T-cell (primary cell): ENCODE measurements at places on chromosomes 11 and 22. TPM values are rescaled to one million over a fixed set of nuclear protein-coding genes. Genes with fewer than 3 reads are reported as not detected.

The BIK gene
- total RNA-seq: 2.0 TPM

The RASSF10 gene
- not detected for total RNA-seq

The RAG2 gene
- not detected for total RNA-seq

The RFPL2 gene
- total RNA-seq: 0.60 TPM

The PLAAT4 gene
- 144 TPM for total RNA-seq

GRCh38 chr11:120386774-120387371 is 50.7 kb downstream of the ARHGEF12 start:
- no peaks in the 10 kb centered on the region for H3K4me1 ChIP-seq
- H3K27me3 ChIP-seq: no peaks in the 10 kb centered on the region
- no peak overlapping the region for H3K4me3 ChIP-seq
- no peak overlapping the region for H3K27ac ChIP-seq
- no peak for DNase-seq
- H3K36me3 ChIP-seq: no peaks in the 10 kb centered on the region

DNA sequence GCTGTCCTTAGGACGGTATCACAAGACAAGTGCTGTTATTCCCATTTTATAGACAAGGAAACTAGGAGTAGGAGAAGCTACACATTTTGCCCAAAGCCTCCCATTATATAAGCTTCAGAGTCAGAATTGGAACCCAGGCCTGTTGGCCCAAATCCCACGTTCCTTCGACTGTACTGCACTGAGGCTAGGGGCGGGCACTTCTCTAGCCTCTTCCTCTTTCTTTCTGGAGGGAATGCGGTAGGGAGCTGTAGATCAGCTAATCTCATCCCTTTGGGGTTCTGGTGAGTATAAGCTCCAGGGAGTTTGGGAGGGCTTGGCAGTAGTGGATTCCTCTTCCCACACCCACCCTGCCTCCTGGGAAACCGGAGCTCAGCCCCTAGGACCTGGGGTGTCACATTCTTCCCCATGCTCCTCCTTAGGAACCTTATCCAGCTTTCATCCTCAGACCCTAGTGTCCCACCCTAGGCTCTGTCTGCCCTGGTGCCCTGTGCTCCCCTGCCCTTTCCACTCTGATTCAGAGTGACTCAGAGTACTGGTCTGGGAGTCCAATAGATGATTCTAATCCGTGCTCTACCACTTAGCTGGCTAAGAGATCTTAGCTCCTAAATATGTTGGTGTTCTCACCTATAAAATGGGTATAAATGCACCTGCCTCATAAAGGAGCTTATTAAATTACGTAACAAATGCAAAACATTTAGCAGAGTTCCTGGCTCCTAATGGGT is 29.3 kb downstream of the PHLDB1 start:
- H3K27me3 ChIP-seq: no peaks in the 10 kb centered on the region
- H3K36me3 ChIP-seq: no peaks in the 10 kb centered on the region
- no peak overlapping the region for H3K27ac ChIP-seq
- H3K4me3 ChIP-seq: no peak overlapping the region
- peaks cover 4% of the 10 kb centered on the region for H3K4me1 ChIP-seq

DNA sequence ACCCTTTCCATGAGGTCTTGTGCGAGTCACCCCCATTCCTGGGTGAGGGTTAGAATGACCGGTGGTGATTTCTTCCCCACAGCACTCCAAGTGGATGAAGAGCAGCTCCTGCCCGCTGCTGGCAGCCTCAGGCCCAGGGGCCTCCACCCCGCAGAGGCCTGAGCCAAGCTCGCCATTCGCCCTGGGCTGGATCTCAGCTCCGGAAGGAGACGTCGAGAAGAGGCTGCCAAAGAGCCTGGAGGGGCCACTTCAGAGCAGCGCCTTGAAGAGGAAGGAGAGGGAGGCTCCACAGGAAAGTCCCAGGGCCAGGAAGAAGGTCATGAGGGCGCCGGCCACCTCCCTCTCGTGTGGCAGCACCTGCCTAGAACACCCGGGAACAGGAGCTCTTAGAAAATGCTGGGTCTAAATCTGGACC is 8.4 kb downstream of the SLC29A2 start:
- peaks cover 23% of the 10 kb centered on the region for H3K36me3 ChIP-seq
- no peaks in the 10 kb centered on the region for H3K4me1 ChIP-seq
- no peak for DNase-seq

DNA sequence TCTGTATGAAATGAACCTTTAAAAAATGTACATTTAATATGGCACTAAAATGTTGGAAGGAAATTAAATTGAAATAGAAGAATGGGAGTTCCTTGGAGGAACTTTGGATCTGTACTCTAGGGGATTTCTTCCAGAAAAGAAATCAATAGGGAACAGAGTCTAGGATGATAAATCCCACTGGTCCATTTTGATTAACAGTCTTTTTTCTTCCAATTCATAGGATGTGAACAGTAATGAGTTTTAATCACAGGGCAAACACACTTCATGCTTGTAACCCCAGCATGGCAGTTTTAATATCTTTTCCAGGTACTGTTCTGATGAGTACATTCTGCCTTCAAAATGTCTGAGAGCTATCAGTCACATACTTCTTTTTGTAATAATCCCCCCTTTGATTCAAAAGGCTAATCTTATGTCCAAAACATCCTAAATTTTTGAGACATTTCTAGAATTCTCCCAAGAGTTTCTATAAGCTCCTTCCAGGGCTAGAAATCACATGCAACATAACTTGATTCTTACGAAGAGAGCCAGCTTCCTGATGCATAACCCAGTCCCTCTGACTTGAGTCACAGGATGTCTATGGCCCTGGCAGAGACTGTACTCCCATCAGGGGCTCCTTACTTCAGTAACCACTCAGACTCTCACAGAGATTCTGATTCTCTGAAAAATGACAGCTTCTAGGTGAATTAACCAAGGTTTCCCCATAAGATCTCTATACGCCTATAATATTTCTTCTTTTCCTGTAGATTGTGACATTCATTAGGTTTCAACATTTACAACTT is 112.9 kb downstream of the SLC36A4 start:
- no peaks in the 10 kb centered on the region for H3K4me1 ChIP-seq
- no peak overlapping the region for H3K4me3 ChIP-seq
- H3K27ac ChIP-seq: no peak overlapping the region

DNA sequence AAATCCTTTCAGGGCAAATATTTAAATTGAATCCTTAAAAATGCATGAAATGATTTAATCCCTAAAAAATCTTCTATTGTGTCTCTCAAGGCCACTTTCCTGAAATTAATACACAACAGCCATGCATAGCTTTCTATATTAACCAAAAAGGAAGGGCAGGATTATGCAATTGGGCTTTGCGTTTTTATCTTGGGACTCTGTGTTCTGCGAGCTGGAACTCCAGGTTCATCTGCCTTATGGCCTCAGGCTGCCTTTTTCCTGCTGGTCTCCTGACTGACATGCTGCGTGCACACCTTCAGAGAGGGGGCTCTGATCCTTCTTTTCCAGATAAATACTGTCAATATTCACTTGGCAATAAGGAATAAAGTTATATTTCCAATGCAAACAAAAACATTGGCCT is 141.7 kb upstream of the GRIA4 start:
- no peaks in the 10 kb centered on the region for H3K4me1 ChIP-seq
- H3K36me3 ChIP-seq: no peaks in the 10 kb centered on the region
- no peak for DNase-seq
- H3K27ac ChIP-seq: no peak overlapping the region

GRCh38 chr22:29729161-29729560 is 9.4 kb downstream of the CABP7 start:
- H3K27ac ChIP-seq: no peak overlapping the region
- H3K27me3 ChIP-seq: peaks cover 18% of the 10 kb centered on the region
- H3K4me1 ChIP-seq: no peaks in the 10 kb centered on the region
- H3K36me3 ChIP-seq: peaks cover 13% of the 10 kb centered on the region
- DNase-seq: no peak

DNA sequence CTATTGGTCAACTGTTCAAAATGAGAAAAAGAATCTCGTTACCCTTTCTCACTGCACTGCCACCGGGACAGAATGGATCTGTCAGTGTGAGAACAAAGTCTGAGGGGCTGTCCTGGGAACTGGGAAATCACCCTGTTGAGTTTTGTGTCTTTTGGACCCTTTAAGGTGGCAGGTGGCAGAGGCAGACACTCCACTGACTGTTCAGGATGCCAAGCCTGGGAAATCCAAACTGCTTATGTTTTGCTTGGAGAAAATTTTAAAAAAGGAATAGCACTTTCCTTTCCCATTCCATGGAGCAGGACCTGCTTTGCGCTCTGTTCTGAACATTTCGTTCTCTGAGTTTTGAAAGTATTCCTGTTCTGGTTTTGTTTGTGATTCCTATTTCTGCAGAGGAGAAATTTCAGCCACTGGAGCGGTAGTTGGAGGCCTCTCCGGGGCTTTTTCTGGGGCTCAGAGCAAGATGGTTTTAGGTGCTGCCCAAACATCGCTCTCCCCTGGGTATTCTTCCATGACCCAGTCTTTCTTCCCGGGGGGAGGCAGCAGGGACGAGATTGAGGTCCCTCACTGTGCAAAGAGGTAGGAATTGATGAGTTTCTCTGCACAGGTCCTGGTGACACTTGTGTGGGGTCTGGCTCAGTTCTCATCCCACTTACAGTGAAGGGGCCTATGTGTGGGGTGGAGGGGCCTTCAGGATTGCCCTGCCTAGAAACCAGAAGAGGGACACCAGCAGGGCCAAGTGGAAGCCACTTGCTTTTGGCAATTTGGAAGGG is 138.5 kb upstream of the SYT13 start:
- H3K4me3 ChIP-seq: no peak overlapping the region
- DNase-seq: no peak
- H3K36me3 ChIP-seq: no peaks in the 10 kb centered on the region
- no peaks in the 10 kb centered on the region for H3K4me1 ChIP-seq
- no peak overlapping the region for H3K27ac ChIP-seq
- no peaks in the 10 kb centered on the region for H3K27me3 ChIP-seq

- H3K27ac ChIP-seq: no peak overlapping the region
- H3K4me3 ChIP-seq: peak overlapping the region; percentile 1
- H3K4me1 ChIP-seq: no peaks in the 10 kb centered on the region
- no peaks in the 10 kb centered on the region for H3K36me3 ChIP-seq
Observed at GRCh38 chr11:19951558-19952115, 208.6 kb downstream of the DBX1 start.

DNA sequence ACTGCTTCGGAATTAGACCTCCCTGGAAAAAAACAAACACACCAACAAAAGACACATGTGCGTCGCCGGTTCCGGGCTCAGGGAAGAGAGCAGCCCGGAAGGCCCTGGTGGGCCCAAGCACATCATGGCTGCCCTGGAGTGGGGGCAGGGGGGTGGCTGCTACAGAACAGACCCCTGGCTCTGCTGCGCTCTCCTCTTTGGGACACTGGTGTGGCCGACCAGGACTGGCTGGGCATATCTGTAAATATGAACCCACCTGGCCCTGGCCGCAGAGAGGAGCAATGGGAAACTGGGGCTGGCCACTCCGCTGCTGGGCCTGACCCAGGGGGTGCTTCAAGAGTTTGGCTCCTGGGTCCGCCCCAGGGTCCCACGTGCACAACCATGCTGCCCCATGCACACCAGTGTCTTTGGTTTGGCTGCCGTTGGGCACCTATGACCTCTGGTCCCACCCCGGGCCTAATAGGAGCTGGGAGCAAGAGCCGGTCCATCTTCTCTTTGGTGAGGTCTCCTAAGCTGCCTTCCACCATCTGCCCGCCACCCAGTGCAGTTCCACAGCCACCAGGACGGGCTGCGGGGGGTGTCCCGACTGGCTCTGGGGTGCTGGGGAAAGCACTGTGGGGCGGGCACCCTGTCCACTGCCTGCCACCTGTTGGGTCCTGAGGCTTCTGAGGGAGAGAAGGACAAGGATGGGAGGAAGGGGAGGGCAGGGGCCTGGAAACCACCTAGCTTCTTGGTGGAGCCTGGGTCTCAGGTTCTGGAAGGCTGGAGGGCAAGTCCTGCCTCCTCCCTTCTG is 30.1 kb downstream of the PPM1F start:
- no peak for DNase-seq
- no peaks in the 10 kb centered on the region for H3K27me3 ChIP-seq
- no peak overlapping the region for H3K4me3 ChIP-seq
- no peak overlapping the region for H3K27ac ChIP-seq

GRCh38 chr11:38718659-38719058 is 2120.6 kb upstream of the RAG2 start:
- no peaks in the 10 kb centered on the region for H3K36me3 ChIP-seq
- DNase-seq: no peak
- H3K27me3 ChIP-seq: no peaks in the 10 kb centered on the region
- H3K27ac ChIP-seq: no peak overlapping the region
- H3K4me3 ChIP-seq: no peak overlapping the region
- H3K4me1 ChIP-seq: no peaks in the 10 kb centered on the region

GRCh38 chr11:123704341-123704740 is 37.1 kb downstream of the ZNF202 start:
- no peaks in the 10 kb centered on the region for H3K27me3 ChIP-seq
- no peak for DNase-seq
- no peaks in the 10 kb centered on the region for H3K4me1 ChIP-seq
- H3K27ac ChIP-seq: no peak overlapping the region

GRCh38 chr11:46288451-46288850 is 11.0 kb downstream of the CREB3L1 start:
- peaks cover 36% of the 10 kb centered on the region for H3K27me3 ChIP-seq
- no peaks in the 10 kb centered on the region for H3K36me3 ChIP-seq
- no peak for DNase-seq
- no peak overlapping the region for H3K4me3 ChIP-seq
- no peaks in the 10 kb centered on the region for H3K4me1 ChIP-seq

DNA sequence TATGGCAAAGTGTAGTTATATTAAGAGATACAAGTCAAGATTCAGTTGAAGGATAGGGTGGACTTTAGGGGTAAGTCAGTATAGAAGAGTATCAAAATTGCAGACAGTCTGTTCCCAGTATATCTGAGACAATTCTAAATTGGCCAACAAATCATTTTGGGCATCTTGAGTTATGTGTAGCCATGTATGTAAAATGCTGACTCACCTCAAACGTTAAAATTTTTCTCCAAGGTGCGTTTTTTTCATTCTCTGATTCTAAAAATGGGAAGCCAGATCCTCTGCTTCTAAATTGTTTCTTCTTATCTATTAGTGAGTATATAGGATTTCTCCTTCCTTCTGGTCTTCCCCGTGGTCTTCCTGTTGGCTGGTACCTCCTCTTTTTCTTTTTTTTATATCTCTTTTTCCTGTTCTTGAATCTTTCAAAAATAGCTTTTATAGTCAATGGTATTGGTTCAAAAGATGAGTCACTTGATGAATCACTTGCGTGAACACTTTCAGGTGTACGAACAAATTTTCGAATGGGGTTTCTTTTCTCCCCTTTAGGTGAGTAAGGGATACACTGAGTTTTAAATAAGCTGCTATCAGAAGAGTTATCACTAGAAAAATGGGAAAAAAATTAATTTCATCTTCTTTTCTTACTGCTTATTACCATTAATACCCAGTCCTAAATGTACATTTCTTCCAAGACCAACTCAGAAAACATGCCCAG is 3.2 kb downstream of the TAF1D start:
- peak overlapping the region; percentile 38 for H3K27ac ChIP-seq
- H3K36me3 ChIP-seq: peaks cover 5% of the 10 kb centered on the region
- no peaks in the 10 kb centered on the region for H3K27me3 ChIP-seq
- H3K4me1 ChIP-seq: peaks cover 35% of the 10 kb centered on the region
